ENCODE measurements at places on chromosomes 11 and 22.

GRCh38 chr11:72070491-72070890 is 9.9 kb downstream of the NUMA1 start:
- no peak for DNase-seq

DNA sequence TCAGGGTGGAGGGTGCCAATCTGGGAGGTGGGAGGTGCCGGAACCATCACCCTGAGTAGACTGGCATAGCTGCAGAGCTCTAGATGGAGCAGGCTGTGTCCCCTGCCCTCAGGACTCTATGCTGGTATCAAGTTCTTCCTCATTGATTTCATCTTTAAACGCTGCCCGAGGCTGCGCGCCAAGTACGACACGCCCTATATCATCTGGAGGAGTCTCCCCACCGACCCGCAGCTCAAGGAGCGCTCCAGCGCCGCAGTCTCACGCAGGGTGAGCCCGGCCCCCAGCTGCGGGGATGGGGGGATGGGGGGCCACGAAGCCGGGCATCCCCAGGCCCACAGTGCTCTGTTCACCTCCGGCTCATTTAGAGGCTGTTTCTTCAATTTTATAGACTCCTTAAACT is 52.5 kb downstream of the GRAMD4 start:
- no peak for DNase-seq

GRCh38 chr11:59222464-59223060 is 9.8 kb upstream of the MPEG1 start:
- DNase-seq: no peak

- DNase-seq: peak; percentile 67
Observed at GRCh38 chr11:64036087-64037026, 626 bp downstream of the FLRT1 start.

- DNase-seq: no peak
Observed at GRCh38 chr11:66706989-66707388, 22.0 kb downstream of the SPTBN2 start.
